Esophagus muscularis mucosa (tissue), 4 donors: ENCODE measurements at places on chromosomes 12 and 14. TPM values are rescaled to one million over a fixed set of nuclear protein-coding genes. Genes with fewer than 3 reads are reported as not detected.

The PTPRO gene
- 1.5 TPM for total RNA-seq

- DNase-seq: no peak
- no peak overlapping the region for H3K27ac ChIP-seq
- H3K27me3 ChIP-seq: no peaks in the 10 kb centered on the region
Observed at GRCh38 chr12:69834147-69834546, 9.1 kb downstream of the MYRFL start.

DNA sequence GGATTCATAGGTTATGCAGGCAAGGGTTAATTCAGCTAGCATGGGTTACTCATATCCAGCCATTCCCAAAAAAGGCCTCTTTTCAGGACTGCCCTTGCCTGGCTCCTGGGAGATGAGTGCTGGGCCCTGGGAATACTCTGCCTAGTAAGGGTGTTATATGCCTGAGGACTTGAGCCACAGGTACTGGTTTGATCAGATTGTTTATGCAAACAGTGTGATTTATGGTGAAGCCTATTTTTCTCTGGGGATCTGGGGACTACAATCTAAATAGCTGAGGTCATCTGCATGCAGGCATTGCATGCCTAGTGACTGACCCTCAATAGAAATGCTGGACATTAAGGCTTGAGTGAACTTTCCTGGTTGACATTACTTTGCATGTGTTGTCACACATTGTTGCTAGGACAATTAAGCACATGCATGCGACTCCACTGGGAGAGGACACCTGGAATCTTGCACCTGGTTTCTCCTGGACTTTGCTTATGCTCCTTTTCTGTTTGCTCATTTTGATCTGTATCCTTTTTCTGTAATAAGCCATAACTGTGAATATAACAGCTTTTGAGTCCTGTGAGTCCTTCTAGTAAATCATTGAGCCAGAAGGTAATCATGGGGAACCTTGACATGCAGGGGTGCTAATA is 73.0 kb downstream of the RAD51B start:
- no peak overlapping the region for H3K27ac ChIP-seq
- no peaks in the 10 kb centered on the region for H3K4me1 ChIP-seq
- no peak for DNase-seq
- no peaks in the 10 kb centered on the region for H3K36me3 ChIP-seq
- no peaks in the 10 kb centered on the region for H3K27me3 ChIP-seq

DNA sequence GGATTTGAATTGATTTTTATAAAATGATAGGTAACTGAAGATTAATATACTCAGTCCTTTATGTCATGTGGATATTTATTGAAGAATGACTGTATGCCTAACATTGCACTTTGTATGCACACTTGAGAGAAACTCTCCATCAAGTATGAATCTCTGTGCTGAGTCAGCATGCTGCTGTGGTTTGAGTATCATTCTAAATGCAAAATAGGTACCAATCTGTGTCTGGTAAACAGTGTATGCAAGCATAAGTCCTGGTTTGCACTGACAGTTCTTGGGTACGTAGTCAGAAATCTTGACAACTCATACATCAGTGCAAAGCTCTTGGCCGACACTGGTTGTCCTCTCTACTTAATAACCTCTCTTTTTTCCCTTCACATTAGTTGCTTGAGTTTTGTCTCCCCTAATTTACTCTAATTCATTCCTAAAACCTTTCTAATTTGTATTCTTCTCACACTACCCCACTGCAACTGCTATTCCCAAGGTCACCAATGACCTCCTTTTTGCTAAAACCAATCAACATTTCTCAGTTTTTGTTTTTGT is 21.8 kb downstream of the MGAT4C start:
- no peak overlapping the region for H3K4me3 ChIP-seq
- DNase-seq: no peak
- H3K36me3 ChIP-seq: no peaks in the 10 kb centered on the region
- no peaks in the 10 kb centered on the region for H3K27me3 ChIP-seq
- no peaks in the 10 kb centered on the region for H3K4me1 ChIP-seq

DNA sequence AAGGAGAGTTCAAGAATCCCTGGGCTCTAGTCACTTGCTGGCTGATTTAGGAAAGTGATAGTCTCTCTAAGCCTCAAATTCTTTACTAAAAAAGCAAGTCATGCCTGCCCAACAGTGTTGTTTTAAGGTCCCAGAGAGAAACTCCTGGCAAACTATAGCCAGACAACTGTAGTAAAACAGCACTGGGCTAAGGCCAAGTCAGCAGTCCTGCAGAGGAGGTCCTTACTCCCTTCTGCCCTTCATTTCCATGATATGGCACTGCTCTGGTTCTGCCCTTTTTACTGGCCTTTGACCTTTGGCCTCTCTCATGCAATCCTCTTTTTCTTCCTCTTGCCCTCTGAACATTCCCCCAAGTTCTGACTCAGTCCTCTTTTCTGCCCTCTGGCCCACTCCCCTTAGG is 74.9 kb downstream of the VWF start:
- H3K27ac ChIP-seq: no peak overlapping the region
- no peaks in the 10 kb centered on the region for H3K27me3 ChIP-seq
- H3K4me1 ChIP-seq: peaks cover 7% of the 10 kb centered on the region
